ENCODE measurements at places on chromosomes 3 and 15. TPM values are rescaled to one million over a fixed set of nuclear protein-coding genes. Genes with fewer than 3 reads are reported as not detected.

The CCDC39 gene
- total RNA-seq: 0.60 TPM

The GRK7 gene
- not detected for total RNA-seq

The FBXL22 gene
- 4.7 TPM for total RNA-seq

The TGFBR2 gene
- total RNA-seq: 243 TPM

The CLSTN2 gene
- 12.0 TPM for total RNA-seq
